Activated CD4-positive, alpha-beta T cell treated with anti-CD3 and anti-CD28 coated beads for 36 hours (primary cell): ENCODE measurements at places on chromosomes 2 and 18. TPM values are rescaled to one million over a fixed set of nuclear protein-coding genes. Genes with fewer than 3 reads are reported as not detected.

- peaks cover 39% of the 10 kb centered on the region for H3K36me3 ChIP-seq
- no peak overlapping the region for H3K4me3 ChIP-seq
- H3K27ac ChIP-seq = no peak overlapping the region
- H3K4me1 ChIP-seq = no peaks in the 10 kb centered on the region
These were observed 281.8 kb downstream of the NBAS start for GRCh38 chr2:15279201-15279876.

- H3K27ac ChIP-seq = no peak overlapping the region
- no peaks in the 10 kb centered on the region for H3K27me3 ChIP-seq
- no peaks in the 10 kb centered on the region for H3K4me1 ChIP-seq
- no peak for DNase-seq
- H3K36me3 ChIP-seq = no peaks in the 10 kb centered on the region
These were observed 69.8 kb downstream of the EHBP1 start for GRCh38 chr2:62775367-62775668.

- no peak for DNase-seq
- peaks cover 10% of the 10 kb centered on the region for H3K36me3 ChIP-seq
- no peak overlapping the region for H3K4me3 ChIP-seq
- no peaks in the 10 kb centered on the region for H3K27me3 ChIP-seq
- no peak overlapping the region for H3K27ac ChIP-seq
- no peaks in the 10 kb centered on the region for H3K4me1 ChIP-seq
These were observed 75.1 kb upstream of the NT5C1B start for GRCh38 chr2:18664421-18664820.

DNA sequence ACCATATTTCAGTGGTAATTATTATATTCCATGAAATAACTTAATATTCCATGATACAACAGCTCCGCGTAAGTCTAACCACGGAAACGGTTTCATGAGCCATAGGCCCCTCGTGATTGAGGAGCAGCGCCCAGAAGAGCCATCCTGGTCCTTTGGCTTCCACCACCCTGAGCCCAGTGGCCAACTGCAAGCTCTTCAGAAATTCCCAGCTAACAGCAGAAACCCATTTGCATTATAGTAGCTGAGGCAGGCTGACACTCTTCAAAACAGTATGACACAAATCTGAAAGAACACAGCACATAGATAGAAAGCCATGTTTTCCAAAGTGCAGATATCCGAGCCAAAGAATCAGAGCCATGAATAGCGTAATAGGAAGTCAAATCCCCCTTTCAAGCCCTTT is 120.9 kb upstream of the NFATC1 start:
- peaks cover 30% of the 10 kb centered on the region for H3K36me3 ChIP-seq
- H3K27me3 ChIP-seq = no peaks in the 10 kb centered on the region
- peaks cover 4% of the 10 kb centered on the region for H3K4me1 ChIP-seq
- H3K27ac ChIP-seq = no peak overlapping the region

DNA sequence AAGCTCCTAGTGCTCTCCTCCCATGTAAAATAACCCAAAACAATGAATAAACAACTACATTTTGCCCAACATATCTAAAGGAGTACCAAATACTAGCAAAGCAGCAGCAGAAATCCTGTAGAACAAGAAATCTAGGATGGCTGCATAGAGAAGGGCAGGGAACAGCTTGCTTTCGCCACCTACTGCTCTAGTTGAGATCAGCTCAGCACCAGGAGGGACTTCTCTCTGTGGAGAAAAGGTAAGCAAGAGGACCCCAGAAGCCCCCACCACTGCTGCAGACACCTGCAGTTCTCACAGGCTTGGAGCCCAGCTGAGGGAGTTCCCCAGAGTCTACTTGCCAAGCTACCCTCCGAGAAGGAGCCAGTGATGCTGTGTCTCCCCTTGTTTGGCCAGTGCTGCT is 243.0 kb upstream of the CHST9 start:
- no peak overlapping the region for H3K4me3 ChIP-seq
- H3K27me3 ChIP-seq = no peaks in the 10 kb centered on the region
- H3K27ac ChIP-seq = no peak overlapping the region
- no peaks in the 10 kb centered on the region for H3K4me1 ChIP-seq
- H3K36me3 ChIP-seq = no peaks in the 10 kb centered on the region

DNA sequence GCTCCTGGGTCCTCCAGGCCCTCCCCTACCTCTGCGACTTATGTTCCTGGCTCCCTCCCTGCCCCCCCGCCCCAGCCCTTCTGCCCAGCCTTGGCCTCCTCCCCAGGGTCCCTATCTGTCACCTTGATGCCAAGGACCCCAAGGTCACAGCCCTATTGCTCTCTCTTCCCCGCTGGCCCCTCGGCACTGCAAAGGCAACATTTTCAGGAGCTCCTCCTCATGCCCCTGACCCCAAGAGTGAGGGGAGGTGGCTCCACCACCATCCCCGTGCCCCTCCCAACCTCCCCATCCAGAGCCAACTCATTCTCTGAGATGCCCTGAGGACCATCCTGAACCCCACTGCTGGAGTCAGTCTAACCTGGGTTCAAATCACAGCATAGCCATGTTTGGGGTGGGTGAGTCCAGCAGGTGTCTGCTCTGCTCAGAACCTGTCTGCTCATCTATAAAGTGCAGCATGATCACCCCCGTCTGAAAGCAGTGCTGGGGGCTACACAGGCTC is 11.7 kb downstream of the LIMS2 start:
- DNase-seq = no peak
- H3K27ac ChIP-seq = no peak overlapping the region
- no peak overlapping the region for H3K4me3 ChIP-seq
- H3K27me3 ChIP-seq = peaks cover 33% of the 10 kb centered on the region
- H3K36me3 ChIP-seq = no peaks in the 10 kb centered on the region
- H3K4me1 ChIP-seq = no peaks in the 10 kb centered on the region

DNA sequence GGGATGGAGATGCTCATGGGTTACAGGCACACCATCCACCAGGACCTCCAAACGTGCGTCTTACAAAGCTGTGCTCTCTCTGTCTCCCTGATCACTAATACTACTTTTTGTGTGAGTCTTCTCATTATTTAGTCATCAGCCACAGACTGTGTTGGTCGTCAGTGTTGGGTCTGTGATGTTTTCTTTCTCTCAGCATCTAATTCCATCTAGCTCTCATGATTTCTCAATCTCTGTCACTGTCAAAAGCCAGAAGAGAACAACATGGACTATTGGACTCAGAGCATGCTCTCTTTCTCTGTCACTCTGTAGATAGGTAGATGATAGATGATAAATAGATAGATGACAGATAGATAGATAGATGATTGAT is 6.0 kb upstream of the ARL4C start:
- H3K27ac ChIP-seq = no peak overlapping the region
- no peaks in the 10 kb centered on the region for H3K36me3 ChIP-seq
- peaks cover 24% of the 10 kb centered on the region for H3K4me1 ChIP-seq

- H3K27me3 ChIP-seq = no peaks in the 10 kb centered on the region
- no peaks in the 10 kb centered on the region for H3K36me3 ChIP-seq
- no peak overlapping the region for H3K4me3 ChIP-seq
- DNase-seq = no peak
- no peaks in the 10 kb centered on the region for H3K4me1 ChIP-seq
These were observed 1547.1 kb upstream of the PIK3C3 start for GRCh38 chr18:40407909-40408308.

The AKAIN1 gene
- total RNA-seq = not detected

The ARHGAP25 gene
- 57.9 TPM for total RNA-seq

The PDE11A gene
- 0.12 TPM for total RNA-seq

The FZD7 gene
- total RNA-seq = 0.58 TPM

The CCL20 gene
- 16.2 TPM for total RNA-seq

The KCNIP3 gene
- not detected for total RNA-seq

The OTOS gene
- not detected for total RNA-seq

The THADA gene
- 32.5 TPM for total RNA-seq

The POU3F3 gene
- total RNA-seq = not detected

The MAPRE2 gene
- 83.8 TPM for total RNA-seq
